Stromal cell of bone marrow (primary cell): ENCODE measurements at places on chromosomes 3 and 15.
A peak's percentile ranks its signal among the peaks of the same experiment; 100 is the strongest.

- no peak for DNase-seq
Measured at GRCh38 chr3:64561325-64561843, 126.4 kb downstream of the ADAMTS9 start.

DNA sequence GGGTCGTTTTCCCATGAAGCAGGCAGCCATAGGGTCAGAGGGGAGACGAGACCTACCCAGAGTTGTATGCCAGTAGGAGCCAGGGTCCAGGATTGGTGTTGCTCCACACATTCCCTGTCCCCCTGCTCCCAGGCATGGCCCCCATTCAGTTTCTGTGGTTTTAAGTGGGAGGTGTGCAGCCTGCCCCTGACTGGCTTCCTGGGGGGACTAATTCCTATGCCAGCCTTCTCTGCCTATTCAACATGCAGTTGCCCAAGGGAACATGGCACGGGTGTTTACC is 126.3 kb downstream of the EEFSEC start:
- no peak for DNase-seq

DNA sequence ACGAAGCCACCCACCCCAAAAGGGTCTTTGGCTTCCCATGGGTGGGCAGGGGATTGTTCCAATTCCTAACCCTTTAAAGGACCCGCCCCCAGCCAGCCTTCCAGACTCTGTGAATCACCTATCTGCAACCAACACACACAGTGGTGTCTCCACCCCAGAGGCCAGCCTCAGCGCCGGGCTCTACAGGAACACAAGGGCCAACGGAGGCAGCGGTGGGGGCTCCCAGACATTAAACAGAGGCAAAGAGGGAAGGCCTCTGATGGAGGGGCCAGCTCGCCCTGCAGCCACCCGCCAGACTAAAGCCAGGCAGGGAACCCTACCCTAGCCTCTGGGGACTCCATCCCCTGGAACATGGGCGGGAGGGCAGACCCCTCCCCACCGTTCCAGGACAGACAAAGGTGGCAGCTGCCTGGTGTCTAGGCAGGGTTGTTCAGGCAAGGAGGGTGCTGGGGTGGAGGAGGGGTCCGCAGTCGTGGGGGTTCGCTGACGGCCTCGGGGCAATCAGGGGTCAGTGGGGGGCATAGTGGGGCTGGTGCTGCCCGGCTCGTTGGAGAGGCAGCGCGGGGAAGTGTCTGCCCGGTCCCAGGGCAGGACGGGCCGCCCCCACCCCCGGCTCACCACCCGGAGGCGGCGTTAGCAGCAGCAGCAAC is 448 bp downstream of the SHISA5 start:
- DNase-seq = peak; percentile 52

- no peak for DNase-seq
Measured at GRCh38 chr3:49779358-49780079, 6.8 kb downstream of the IP6K1 start.

DNA sequence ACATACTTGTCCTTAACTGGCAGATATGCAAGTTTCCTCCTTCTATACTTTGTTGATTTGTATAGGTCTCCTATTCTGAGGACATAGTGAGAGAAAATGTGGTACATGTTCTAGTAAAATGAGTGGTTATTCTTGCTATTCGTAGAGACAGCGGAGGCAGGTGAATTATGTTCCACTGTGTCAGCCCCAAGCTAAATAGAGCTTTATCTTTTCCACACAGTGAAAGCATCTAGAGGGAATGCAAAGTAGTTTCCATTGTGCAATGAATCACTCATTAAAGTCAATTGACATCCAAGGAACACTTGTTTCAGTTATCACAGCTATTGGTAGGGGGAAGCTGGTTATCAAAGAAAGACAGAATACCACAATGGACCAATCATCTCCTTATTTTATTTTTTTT is 262.4 kb downstream of the NLGN1 start:
- no peak for DNase-seq
